Esophagus mucosa (tissue), 1 donor: ENCODE measurements at places on chromosomes 4 and X. TPM values are rescaled to one million over a fixed set of nuclear protein-coding genes. Genes with fewer than 3 reads are reported as not detected.

GRCh38 chrX:17403189-17403691, 28.2 kb downstream of the NHS start:
- ATAC-seq: peak; percentile 22

DNA sequence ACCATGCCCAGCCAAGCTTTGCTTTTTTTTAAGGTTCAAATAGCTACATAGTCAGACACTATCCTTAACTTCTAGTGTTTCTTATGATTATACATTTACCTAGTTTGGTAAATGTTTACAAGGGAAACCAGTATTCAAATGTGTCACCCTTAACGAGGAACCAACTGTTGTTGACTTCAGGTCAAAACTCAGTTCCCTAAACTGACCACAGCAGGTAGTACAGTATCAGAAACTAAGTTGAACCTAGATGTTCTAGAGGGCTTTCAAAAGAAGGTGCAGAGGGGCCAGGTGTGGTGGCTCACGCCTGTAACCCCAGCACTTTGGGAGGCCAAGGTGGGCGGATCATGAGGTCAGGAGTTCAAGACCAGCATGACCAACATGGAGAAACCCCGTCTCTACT, 11.3 kb downstream of the GPC4 start:
- no peak for ATAC-seq

DNA sequence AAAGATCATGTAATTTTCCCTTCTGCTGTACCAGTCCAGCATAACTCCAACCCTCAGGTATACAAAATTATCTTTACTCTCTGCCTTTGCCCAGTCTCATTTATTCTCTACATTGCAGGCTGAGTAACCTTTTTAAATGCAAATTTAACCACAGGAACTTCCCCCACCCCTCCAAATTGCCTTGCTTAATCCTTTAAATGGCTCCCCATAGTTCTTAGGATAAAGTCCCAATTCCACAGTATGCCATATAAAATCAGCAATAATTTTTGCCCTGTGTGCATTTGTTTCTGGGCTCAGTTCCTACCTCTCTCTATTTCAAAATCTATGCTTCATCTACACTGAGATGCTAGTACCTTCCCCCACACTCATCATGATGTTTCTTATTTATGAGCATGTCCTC, 879.7 kb downstream of the RPA4 start:
- no peak for ATAC-seq

DNA sequence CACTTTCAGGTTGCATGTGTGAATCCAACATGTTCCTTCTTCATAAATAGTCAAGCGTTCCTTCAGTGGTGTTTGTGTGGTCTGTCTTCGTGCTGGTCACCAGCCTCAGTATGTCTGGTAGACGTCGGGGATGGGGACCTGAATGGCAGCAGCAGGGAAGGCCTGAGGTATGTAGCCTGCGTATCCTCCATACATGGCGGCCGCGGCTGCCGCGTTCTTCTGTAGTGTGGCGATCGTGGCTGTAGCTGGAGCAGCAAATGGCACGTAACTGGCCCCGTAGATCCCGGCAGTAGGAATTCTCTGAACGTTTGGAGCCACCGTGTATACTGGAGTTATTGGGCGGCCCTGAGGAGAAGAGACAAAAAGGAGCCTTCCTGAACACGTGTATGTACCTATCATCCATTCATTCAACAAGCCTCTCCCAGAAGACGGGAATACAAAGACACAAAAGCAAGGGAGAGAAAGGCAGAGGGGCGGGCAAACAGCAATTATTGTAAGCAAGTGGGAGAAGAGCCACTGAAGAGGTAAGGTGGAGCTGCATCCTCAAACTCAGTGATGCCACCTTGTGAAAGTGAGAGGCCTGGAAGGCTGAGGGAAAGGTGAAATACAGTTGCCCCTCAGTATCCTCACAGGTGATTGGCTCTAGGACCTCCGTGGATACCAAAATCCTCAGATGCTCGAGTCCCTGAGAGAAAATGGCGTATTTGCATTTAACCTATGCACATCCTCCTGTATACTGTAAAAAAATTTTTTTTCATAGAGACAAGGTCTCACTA, 90.9 kb downstream of the CHRNA9 start:
- ATAC-seq: peak; percentile 7

DNA sequence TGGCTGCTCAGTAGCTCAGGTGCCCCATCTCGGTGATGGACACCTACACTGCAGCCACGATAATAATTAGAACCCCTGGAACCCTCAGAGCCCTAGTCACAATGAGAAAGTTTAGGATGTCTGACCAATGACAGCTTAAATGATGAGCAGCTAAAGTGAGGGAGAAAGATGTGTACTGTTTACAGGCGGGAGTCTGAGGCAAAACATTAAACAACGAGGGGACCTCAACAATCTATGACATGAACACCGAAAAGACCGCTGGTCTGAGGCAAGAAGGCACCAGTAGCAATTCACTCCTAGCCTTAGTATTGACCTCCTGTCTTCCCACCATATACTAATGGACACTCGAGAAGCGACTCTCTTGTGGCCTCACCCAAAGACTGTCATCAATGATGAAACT, 369.5 kb upstream of the SMIM31 start:
- no peak for ATAC-seq

GRCh38 chr4:182829196-182829595, 88.0 kb downstream of the DCTD start:
- ATAC-seq: no peak

STARD8 gene
- 0.96 TPM for total RNA-seq
